ENCODE measurements at places on chromosomes 6 and 20.
A peak's percentile ranks its signal among the peaks of the same experiment; 100 is the strongest.

DNA sequence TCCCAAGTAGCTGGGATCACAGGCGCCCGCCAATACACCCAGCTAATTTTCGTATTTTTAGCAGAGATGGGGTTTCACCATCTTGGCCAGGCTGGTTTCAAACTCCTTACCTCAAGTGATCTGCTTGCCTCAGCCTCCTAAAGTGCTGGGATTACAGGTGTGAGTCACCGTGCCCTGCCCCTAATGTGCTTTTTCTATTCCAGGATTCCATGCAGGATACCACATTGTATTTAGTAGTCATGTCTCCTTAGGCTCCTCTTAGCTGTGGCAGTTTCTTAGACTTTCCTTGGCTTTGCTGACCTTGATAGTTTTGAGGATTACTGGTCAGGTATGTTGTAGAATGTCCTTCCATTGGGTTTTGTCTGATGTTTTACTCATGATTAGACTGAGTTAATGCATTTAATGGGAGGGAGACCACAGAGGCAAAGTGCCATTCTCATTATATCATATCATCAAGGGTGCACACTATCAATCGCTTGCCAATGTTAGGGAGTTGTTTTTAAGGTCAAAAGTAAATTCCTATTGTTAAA, 39.6 kb upstream of the TNFAIP3 start:
- no peak for DNase-seq

DNA sequence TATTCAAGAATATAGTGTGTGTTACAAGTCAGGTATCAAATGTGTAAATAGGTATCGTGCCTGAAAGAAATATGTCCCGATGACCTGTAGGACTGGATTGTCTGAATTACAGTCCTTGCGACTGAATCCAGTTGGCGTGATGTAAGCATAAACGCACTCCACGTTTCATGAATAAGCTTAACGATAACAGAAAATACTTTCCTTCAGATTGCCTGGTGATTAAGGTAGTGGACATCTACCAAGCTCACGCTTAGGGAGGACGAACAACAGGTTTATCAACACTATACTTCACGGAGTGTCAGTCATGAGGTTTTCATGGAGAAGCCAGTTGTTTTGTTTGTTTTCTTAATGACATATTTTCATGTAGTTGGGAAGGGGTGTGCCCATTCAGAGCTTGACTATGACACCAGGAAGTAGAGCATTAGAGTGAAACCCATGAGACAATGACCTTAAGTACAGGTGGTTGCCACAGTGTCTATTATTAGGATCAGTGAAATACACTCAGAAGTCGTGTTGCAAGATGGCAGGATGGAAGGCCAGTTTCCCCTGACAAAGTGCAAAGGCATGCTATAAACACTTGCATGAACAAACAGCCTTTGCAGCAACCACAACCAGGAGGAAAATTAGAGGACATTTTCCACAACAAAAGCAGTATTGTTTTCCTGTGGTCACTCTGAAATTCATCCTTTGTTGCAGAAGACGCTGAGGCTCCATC, 305.8 kb upstream of the PRDM1 start:
- DNase-seq = no peak

DNA sequence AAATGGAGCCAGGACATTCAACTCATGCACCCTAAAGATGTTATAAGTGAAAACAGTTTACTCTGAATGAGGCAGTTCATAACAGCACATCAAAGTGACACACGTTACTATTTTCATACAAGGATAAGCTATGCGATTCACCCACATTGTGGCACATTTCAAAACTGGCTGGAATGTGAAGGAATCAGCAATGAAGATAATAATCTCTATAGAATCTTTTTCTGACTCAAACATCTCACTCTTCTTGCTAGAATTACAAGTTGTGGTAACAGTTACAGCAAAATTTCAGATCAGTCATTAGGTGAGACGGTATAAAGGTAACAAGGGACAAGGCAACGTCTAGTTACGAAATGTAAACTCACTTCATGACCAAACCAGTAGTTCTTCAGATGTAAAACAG, 17.5 kb downstream of the TMEM244 start:
- DNase-seq = no peak

GRCh38 chr6:36373368-36374019, 14.0 kb downstream of the ETV7 start:
- DNase-seq = no peak

GRCh38 chr20:58854638-58855471, 2.3 kb downstream of the GNAS start:
- no peak for DNase-seq

GRCh38 chr6:47631797-47632196, 66.6 kb upstream of the ADGRF4 start:
- no peak for DNase-seq

DNA sequence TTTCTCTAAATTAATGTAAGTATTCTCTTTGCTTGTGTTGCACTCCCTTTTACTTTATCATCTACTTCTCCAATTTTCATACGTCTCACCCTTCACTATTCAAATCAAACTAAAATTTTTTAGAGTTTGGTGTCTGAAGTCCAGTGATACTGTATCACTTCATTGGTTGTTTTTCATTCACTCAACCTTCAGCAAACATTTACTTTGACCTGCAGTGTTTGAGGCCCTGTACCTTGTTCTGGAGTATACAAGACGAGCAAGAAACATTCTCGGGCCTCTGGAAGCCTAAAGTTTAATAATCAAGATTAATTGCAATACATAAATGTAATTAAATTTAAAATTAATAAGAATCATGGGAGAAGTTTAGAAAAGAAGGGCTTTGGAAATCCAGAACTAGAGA, 64.6 kb downstream of the SCAF8 start:
- DNase-seq = no peak

DNA sequence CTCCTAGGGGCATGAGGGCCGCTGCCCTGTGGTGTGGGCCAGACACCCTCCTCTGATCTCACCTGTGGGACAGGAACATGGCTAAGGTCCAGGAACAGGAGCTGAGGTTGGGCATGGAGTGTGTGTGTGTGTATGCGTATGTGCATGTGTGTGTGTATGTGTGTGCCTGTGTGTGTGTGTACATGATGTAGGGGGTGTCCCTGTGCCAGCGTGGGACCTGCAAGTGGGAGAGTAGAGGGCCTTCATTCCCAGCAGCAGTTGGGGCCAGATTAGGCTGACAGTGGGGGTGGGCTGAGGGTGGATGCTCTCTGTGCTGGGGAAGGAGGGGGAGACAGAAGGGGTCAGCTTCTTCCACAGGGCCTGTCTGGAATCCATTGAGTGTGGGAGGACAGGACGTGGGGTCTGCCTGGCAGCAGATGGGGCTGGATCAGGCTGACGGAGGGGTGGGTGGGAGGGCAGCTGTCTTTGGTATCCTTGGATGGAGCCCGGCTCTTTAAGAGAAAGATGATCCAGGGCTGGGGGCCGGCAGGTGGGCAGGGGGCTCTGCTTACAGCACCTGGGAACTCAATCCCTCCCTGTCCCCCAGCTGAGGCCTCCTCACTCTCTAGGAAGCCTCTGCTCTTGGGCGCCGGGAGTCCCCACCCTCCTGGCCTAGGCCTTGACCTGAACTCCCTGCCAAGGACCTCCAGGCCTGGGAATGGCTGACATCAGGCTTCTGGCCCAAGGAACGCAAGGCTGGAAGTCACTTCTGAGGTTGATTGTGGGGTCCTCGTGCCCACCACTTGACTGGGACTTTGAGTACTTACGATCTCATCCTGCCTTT, 44.0 kb downstream of the SPDEF start:
- DNase-seq = no peak

GRCh38 chr6:140427842-140428241, 1053.4 kb upstream of the CITED2 start:
- no peak for DNase-seq

DNA sequence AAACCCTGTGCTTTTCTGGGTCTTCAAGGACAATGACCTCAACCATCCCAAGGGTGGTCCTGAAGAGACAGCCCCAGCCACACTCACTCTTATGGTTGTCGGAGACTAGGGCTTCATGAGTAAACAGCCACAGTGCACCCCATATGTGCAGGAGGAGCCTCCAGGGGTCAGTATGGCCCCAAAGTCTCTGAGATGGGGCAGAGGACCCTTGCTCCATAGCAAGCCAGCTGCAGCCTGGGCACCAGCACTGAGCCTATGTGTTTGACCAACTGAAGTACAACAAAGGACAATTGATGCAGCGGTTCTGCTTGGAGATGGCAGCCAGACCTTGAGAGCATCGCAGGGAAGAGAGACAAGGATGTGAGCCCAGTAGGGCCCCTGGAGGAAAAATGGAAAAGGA, 112.2 kb downstream of the LRFN2 start:
- DNase-seq = no peak

DNA sequence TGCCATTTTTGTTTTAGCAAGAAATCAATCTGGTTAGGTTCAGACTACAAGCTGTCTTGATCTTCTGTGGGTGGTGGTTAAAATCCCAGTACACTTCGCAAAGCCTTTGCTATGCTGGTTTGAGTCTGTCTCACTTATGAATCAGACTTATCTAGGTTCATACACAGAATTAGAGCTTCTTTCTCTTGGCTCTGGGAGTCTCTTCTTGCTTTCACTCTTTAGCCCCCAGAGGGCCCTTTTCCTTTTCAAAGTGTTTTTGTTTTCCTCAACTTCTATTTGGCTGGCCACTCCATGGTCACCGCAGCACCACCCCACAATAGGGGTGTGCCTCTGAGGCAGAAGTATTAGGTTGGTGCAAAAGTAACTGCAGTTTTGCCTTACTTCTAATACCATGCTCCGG, 21.3 kb downstream of the ECI2 start:
- no peak for DNase-seq

GRCh38 chr6:157647261-157647915, 175.7 kb upstream of the SNX9 start:
- DNase-seq = no peak

DNA sequence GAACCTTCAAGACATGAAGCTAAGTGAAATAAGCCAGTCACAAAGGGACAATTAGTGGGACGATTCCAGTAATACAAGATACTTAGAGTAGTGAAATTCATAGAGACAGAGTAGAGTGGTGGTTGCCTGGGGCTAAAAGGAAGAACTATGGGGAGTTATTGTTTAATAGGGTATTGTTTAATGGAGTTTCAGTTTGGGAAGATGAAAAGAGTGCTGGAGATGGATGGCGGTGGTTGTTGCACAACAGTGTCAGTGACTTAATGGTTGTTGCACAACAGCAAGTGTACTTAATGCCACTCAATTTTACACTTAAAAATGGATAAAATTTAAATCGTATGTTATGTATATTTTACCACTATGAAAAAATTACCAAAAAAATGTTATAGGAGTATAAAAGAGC, 209.7 kb upstream of the TENT5A start:
- no peak for DNase-seq

DNA sequence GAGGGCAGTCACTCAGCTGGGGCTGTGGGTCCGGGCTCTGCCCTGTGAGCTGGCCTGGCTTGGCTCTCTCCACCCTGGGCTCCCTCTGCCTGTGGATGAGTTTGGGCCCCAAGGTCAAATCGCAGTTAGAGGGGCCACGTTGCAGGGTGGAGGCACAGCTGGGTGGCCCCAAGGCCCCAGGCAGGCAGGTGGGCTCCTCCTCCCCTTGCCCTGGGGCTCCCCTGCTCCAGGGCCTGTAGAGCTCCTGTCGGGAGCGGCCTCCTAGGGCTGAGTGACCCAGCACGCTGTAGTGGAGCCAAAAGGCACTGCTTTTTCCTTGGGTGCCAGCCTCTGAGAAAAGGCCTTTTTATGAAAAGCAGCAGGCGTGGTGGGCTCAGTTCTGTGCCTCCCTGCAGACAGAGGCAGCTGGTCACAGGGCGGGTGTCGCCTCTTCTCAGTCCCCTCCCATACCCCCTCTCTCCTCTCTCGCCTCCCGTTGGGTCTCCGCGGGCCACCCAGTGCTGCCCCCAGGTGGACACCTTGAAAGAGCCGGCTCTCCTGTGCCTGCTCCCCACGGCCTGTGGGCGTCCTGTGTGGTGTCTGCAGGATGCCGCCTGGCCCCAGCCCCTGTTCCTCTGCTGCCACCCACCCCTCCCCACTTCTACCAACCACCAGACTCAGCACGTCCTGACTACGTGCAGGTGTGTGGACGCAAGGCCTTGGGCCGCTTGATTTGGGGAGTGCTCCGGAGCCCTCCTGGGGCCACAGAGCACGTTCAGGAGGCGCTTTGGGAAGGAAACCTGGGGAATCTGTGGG, 13.2 kb downstream of the SS18L1 start:
- no peak for DNase-seq

GRCh38 chr6:66948106-66948505, 1241.1 kb upstream of the EYS start:
- DNase-seq = no peak

- DNase-seq = peak; percentile 11
Measured at GRCh38 chr6:145028144-145028818, 707.0 kb downstream of the EPM2A start.
